ENCODE measurements at places on chromosomes 3 and 15.

- DNase-seq: no peak
Measured at GRCh38 chr3:49536875-49537533, 17.3 kb upstream of the BSN start.

DNA sequence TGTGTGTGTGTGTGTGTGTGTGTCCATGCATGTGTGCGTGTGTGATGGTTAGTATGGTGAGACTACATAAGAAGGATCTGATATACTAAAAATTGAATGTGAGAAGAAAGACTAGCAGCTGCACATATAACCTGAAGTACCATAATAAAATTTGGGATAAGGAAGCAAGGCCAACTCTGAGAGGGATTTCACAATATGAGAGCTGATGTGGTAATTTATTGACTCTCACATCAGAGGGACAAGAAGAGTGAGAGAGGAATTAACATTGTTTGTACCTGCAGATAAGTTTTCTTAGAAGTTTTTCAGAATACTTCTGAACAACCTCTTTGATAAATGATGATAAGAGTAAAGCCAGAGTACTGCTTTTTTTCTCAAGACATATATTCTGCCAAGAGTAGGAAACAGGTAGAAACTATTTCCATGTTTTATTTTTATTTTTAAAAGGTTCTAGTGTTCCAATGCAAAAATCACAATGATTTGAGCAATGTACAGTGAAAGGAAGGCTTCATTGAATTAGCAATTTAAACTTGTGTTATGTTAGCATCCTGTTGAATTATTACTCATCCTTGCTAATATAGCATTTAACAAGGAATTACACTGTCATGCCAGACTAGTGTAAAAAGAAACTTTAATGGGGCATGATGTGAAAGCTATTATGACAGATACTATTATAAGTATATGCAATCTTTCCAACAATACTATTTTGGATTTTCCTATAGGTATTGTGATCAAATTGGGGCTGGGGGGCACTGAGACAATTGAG, 415.5 kb upstream of the ARPP21 start:
- no peak for DNase-seq

DNA sequence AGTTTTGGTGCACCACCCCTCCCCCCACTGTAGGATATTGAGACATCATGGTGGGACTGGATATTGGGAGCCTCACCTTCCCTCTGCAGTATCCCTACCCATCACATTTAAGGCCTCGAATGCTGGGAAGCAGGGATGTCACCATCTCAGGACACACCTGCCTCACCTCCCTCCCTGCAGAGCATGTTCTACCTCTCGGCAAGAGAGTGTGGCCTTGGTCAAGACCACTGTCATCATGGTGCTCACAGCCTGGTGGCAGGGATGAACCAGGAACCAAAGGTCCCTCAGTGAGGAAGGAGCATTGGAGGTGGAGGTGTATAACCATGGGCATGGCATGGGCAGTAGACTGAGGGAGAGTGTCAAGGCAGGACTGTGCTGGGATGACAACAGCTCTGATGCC, 104.8 kb downstream of the CORO2B start:
- DNase-seq: no peak

DNA sequence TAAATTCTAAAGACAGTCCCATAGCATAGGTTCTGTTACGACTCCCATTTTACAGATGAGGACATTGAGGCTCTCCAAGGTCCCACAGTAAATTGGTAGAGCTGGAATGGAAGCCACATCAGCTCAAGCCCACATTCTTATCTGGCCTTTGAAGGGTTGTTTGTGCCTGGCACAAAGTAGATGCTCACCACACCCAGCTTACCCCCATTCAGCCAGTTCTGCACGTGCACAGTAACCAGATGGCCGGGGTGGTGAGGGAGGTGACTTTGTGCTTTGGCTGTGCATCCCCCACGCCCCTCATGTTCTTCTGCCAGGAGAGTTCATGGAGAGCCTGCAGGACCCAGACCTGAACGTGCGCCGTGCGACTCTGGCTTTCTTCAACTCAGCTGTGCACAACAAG, 16.2 kb downstream of the RPL32 start:
- DNase-seq: no peak

- DNase-seq: no peak
Measured at GRCh38 chr3:53044711-53045517, 959 bp downstream of the SFMBT1 start.

- peak; percentile 87 for DNase-seq
Measured at GRCh38 chr15:31216215-31216911, 110.3 kb upstream of the KLF13 start.

- DNase-seq: peak; percentile 14
Measured at GRCh38 chr3:29686889-29687592, 406.2 kb downstream of the RBMS3 start.

- no peak for DNase-seq
Measured at GRCh38 chr3:130849091-130849552, 44.8 kb upstream of the ATP2C1 start.

DNA sequence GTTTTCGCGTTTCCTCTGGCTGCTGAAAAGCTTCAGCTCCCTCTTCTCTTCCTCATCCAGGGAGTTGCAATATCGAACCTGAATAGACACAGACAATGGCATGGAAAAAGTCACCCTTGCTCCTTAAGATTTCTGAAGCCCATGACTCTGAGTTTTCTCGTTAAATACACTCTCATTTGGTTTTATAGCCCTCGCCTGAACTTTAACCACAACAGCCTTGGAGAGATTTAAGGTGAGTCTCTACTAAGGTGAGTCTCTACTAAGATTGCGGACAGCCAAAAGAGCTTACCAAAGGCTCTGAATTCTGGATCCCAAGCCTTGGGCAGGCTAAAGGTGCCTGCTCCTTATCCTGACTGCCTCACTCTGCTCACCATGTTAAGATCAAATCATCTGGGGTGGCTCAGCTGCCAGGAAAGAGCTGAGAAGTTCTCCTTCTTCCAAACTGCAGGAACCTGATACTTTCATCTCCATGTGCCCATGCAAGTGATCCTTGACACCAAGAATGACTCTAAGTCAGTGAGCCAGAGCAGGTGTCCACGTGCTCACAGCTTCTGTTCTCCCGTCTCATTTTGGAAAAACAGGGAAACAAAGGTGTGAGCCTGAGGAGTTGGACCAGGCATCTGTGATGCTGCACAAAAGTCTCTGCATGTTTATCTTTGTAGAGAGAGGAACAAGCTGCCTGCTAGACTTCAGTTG, 65.1 kb downstream of the PRICKLE2 start:
- DNase-seq: no peak

DNA sequence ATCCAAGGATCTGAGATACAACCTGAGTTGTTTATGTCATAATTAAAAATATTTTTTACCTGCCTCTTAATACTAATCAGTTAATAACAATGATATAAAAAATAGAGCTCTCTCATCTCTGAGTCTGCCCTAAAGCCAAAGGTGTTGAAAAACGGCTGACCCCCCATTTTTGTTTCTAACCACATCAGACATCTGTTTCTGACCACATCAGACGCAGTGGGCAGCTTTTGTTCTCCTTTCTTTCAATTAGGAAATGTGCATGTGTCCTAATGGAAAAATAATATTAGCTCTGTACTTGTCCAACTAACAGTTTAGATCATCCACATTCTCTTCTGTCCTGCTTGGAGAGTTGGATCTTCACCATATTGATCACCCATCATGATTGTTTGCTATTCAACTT, 144.6 kb downstream of the SHOX2 start:
- DNase-seq: no peak

- DNase-seq: no peak
Measured at GRCh38 chr15:40477642-40478327, 7.0 kb downstream of the CHST14 start.

DNA sequence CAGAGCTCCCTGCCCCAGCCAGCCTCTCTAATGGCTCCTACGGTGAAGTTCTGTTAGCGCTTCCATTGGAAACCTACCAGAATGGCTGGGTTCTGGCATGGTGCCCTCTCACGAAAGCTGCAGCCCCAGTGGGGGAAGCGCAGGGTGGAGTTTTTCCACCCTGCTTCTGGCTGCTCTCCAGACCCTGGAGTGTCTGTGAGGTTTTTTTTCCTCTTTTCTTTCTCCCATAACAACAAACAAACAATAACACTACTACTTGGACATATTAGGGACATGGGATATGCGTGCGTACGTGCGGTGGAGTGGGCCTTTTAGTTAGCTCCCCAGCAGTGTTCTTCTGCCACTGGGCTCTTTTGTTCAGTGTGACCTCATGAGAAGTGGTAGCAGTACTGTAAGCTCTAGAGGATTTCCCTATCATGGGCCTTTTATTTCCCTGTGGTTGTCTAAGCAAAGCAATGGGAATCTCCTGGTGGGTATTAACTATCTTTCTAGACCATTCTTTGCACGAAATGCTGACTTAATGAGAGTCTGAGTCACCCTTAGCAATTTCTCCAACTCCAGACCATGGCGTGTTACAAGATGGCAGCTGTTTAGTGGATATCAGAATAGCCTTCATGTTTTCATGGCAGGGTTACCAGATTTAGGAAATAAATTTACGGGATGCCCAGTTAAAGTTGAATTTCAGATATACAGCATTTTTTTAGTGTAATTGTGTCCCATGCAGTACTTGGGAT, 161.9 kb downstream of the FNDC3B start:
- no peak for DNase-seq

DNA sequence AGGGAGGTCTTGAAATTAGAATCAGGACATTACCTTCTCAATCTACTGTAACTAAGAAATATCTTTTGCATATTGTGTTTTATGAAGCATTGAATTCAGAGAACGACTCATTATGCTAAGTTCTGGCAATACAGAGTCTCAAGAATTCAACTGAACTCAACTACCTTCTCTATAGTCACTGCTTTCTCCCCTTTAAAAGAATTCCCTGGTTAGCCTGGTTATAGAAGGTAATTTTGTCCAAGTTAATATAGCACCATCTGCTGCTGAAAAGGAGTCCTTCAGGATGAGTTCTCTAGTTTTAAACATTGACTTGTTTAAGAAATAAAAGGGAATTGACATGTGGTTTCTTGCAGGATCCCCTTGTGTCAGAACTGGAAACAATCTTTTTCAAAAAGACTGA, 60.2 kb downstream of the IL16 start:
- DNase-seq: no peak

DNA sequence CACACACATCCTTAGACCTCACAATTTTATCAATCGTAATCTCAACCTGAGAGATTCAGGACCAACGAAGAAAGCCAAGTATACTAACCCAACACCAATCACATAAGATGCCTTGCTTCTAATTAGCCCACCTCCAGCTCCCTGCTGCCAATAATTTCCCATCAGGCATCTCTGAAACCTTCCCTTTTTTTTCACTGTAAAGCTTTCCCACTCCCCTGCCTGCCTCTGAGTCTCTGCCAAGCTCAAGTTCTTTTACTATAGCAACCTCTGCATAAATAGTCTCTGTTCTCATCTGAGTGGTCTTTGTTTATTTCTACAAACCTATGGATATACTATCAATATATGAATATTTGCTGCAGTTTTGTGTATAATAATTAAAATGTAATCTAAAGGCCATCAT, 86.5 kb downstream of the PIK3CB start:
- no peak for DNase-seq

DNA sequence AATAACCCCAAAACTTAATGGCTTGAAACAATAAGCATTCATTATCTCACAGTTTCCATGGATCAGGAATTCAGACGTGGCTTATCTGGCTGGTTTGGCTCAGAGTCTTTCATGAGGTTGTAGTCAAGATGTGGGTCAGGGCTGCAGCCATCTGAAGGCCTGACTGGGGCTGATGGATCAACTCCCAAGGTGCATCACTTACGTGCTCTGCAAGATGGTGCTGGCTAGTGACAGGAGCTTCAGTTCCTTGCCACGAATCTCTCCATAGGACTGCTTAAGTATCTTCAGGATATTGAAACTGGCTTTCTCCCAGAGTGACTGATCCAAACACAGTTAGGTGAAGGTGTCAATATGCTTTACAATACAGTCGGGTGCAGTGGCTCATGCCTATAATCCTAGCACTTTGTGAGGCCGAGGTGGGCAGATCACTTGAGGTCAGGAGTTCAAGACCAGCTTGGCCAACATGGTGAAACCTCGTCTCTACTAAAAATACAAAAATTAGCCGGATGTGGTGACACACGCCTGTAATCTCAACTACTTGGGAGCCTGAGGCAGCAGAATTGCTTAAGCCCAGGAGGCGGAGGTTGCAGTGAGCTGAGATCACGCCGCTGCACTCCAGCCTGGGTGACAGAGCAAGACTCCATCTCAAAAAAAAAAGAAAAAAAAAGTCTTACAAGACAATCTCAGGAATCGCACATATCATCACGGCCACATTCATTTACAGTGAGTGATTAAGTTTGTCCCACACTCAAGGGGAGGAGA, 28.5 kb upstream of the PTPRG start:
- no peak for DNase-seq

- DNase-seq: no peak
Measured at GRCh38 chr3:134333522-134334181, 40.6 kb downstream of the AMOTL2 start.

- no peak for DNase-seq
Measured at GRCh38 chr3:74357881-74358280, 256.6 kb downstream of the CNTN3 start.

DNA sequence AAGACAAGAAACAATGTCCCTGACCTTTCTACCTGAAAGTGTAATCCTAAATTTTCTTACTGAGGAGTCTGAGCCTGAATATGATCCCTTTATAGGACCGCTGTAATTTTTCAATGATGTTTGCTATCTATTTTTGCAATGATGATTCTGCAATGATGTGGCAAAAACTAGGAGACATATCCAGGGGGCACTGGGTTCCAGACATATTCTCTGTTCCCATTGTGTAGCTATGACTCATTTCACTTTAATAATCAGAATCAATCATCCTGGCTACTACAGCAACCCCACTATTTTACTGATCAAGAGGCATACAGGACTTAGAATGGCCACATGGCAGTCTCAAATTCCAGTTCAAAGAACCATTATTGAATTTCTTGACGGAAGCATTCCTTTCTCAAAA, 85.9 kb downstream of the AQR start:
- no peak for DNase-seq

- DNase-seq: no peak
Measured at GRCh38 chr3:142115867-142116668, 33.3 kb downstream of the TFDP2 start.

GRCh38 chr3:195468391-195468776, 25.6 kb upstream of the ACAP2 start:
- DNase-seq: no peak

GRCh38 chr15:80440024-80440423, 35.8 kb downstream of the ARNT2 start:
- DNase-seq: no peak

- no peak for DNase-seq
Measured at GRCh38 chr3:52030714-52031310, 25.6 kb downstream of the DUSP7 start.

- no peak for DNase-seq
Measured at GRCh38 chr3:37236024-37236423, 61.6 kb upstream of the LRRFIP2 start.

- peak; percentile 76 for DNase-seq
Measured at GRCh38 chr15:85581495-85581894, 201.1 kb downstream of the AKAP13 start.
